ENCODE measurements at places on chromosomes 7 and 10.

- DNase-seq = no peak
Observed at GRCh38 chr10:132377326-132377725, 19.7 kb upstream of the PWWP2B start.

DNA sequence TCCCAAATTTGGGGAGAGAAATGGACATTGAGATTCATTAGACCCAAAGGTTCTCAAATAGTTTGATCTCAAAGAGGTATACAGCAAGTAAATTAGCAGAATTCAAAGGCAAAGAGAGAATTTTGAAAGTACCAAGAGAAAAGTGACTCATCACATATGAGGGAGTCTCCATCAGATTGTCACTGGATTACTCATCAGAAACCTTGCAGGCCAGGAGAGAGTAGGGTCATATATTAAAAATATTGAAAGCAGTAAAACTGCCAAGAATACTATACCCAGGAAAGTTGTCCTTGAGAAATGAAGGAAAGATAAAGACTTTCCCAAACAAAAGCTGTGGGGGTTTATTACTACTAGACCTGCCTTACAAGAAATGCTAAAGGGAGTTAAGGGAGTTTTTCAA lies 140.6 kb downstream of the TMEM168 start:
- DNase-seq = no peak

- no peak for DNase-seq
Observed at GRCh38 chr10:124359336-124359832, 59.3 kb downstream of the OAT start.

GRCh38 chr10:34789966-34790506 lies 25.1 kb downstream of the PARD3 start:
- peak; percentile 39 for DNase-seq

- DNase-seq = no peak
Observed at GRCh38 chr10:93437946-93438612, 44.1 kb downstream of the MYOF start.

DNA sequence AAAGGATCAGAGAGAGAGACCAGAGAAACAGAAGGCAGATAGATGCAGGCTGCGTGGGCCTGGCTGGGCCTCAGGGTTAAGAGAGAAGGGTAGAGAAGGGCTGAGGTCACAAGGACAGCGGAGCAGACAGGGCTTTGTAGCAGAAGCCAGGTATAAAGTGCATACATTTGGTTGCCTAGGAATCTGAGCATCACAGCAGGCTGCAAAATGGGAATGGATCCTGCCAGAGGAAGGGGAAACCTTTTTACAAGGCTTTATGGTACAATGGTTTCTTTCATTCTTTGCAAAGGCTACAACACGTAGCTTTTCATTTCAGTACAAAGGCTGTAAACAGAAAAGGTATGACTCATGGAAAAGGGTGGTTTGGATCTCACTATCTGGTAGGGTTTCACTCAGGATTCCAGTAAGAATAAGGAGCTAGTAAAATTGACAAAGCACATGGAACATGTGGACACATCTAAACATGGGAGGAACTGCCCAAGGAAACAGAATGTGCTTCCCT lies 275.1 kb downstream of the DOCK4 start:
- DNase-seq = no peak

DNA sequence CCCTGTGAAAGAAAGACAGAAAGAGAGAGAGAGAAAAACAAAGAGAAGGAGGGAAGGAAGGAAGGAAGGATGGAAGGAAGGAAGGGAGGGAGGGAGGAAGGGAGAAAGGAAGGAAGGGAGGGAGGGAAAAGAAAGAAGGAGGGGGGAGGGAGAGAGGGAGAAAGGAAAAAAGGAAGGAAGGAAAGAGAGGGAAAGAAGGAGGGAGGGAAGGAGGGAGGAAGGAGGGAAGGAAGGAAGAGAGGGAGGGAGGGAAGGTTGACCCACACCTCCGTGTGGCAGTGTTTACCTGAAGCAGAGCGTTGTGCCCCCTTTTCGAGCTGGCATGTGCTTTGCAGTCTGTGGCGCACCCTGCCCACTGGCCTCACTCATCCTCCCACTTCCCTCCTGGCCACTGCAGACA lies 12.3 kb upstream of the MPP7 start:
- DNase-seq = no peak

GRCh38 chr7:76423666-76424412 lies 911 bp upstream of the ZP3 start:
- no peak for DNase-seq

DNA sequence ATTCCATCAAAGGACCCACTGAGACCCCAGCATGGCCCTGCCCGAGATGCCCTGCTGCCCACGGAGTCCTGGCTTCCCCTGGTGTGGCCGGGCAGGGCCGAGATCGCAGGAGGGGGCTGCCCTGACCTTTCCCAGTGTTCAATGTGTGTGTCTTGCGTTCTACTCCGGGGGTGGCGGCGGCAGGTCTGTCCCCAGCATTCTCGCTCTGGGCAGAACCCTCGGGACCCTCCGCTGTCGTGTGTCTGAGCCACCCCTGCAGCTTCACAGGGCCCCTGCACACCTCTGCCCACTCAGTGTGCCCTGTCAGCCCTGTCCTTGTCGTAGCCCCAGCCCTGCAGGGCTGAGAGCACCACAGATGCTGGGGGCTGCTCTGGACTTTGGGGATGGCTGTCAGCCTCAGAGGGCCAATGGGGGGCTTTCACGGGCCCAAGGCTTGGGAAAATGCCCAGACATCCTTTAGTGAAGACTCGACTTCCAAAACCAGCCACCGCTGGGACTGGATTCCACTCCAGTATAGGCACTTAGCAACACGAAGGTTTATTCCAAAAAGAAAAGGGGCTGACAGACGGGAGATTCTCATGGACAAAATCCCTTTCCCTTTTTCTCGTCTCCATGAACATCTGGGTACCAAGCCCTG lies 30.0 kb upstream of the KNDC1 start:
- peak; percentile 50 for DNase-seq

Data from SK-N-SH (cell line).